ENCODE measurements at places on chromosomes 6 and 20.

DNA sequence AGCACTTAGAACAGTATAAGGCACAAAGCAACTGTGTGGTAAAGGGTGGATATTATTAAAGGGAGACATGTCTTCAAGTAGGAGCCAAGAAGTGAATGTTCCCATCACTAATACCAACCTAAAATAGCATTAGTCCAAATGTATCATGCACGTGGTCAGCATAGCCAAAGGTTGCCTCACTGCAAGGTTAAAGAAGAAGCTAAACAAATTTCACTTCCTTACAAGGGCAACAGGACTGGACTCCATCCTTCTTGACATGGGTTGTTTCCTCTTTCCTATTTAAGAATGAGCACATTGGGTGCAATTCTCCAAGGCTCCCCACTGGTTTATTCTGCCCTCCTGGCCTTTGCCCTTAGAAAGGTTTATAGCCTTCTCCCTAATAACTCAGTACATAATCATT, 186.7 kb downstream of the PHACTR1 start:
- peak; percentile 67 for DNase-seq

- DNase-seq = no peak
Measured at GRCh38 chr6:34152042-34152524, 6.2 kb upstream of the GRM4 start.

DNA sequence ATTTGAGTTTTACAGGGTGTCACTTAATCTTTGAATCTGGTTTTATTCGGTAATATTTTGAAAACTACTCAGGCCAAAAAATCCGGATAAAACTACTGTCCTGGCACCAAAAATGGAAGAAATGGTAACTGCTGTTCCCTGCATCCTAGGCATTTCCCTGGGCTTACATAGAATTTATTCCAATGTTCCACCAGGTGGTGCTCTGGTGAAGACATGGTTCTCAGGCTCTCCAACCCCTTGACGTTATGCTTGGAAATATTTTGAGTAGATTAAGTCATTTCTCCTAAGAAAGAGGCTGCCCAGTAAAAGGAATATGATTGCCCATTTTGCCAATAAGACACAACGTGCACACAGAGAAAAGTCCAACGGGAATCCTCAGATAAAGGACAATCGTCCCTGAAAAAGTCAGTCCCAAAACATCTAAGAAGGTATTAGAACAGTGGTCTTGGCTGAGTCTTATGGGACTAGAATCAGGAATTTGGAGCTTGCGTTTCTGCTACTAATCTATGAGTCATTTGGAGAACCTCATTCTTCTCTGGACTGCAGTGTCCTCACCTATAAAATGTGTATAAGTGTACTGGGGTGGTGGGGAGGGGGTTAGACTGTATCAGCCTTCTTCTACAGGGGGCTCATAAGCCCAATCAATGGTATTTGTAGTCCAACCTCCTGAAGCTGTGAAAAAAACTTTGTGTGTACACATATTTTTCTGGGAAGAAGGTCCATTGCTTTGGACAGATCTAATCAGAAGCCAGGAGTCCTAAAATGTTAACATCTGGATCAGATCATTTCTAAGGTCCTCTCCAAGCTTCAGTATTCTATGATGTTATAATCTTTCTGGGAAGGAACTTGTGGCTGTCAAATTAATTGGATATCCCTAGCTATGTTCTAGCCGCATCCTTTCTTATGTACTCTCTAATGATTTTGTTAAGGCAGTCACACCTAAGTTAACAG, 131.0 kb upstream of the BMP2 start:
- no peak for DNase-seq

DNA sequence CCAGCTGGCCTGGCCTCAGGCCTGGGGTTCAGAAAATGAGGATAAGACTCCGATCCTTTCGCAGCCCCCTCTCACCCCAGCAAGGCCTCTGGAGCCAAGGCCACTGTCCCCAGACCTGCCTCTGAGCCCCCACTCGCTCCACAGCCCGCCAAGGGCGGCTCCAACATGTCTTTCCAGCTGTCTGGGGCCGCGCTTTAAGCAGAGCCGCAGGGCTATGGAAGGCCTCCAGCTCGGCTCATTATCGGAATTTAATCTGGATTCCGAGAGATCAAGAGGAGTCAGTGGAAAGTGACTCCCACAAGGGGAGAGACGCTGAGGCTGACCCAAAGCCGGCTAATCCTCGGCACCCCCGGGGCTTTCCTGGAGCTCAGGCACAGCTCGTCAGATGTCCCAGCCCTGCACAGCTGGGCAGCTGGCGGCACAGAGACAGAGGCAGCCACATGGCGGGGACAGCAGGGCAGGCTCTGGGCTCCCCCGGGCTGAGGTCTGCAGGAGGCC, 41.8 kb downstream of the BMP7 start:
- DNase-seq = no peak

- no peak for DNase-seq
Measured at GRCh38 chr6:44202332-44202971, 14.3 kb upstream of the MYMX start.

DNA sequence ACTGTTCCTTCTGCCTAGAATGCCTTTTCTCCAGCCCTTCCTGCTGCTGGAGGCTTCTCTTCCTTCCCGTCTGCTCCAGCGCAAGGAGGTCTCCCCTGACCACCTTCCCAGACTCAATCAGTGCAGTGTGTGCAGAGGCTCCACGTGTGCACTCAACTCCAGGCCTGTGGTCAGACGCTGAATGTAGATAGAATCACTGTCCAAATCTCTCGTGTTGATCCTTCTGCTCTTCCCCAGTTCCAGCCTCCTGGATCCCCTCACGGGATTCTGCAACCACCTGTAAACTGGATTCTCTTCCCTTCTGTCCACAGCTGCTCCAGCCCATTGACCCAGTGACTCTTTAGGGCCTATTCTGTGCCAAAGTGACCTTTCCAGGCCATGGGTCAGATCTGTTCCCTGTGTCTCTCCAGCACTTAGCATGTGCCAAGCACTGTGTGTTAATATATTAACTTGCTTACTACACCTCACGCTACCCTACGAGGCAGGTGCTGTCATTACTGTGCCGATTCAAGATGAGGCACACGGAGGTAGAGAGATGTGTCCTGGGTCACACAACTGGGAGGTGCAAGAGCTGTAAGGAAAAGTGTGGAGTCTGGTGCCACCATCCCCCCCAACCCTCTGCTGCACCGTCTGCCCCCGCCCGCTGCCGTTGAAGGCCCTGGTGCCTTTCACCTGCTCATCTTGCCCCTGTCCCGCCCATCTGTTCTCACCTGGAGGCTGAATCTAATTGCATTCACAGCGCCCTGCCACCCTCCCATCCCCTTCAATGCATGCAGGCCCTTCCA, 112.2 kb downstream of the SULF2 start:
- no peak for DNase-seq

GRCh38 chr6:15280028-15280427, 34.2 kb downstream of the JARID2 start:
- DNase-seq = no peak

DNA sequence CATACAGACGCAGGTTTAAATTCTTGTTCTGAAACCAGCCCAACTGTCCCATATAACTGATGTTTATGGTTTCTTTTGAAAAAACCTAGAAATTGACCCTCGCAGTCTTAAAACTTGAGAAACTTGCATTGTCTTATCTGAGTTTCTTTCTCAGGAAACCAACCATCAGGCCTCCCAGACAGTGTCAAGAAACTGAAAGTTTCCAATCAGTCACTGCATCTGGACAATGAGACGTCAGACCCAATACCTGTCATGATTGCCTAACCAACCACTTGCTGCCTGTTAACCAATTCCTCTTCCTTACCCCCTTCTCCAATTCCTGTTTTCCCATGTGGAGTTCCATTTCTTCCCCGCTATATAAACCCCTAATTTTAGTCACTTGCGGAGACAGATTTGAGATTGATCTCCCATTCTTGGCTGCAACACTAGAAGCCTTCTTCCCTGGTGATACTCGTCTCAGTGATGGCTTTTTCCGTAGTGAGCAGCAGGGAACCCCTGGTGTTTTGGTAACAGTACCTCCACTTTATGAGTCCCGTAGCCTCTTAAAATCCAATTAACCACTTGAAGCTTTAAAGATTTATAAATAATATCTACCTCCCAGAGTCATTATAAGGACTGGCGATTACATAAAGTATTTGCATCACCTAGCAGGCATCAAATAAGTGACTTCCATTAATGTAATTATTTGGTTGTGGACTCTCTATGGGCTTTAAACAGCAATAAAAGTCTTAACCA, 49.3 kb downstream of the GPR63 start:
- no peak for DNase-seq

- no peak for DNase-seq
Measured at GRCh38 chr20:12255461-12255970, 337.8 kb downstream of the BTBD3 start.

- DNase-seq = no peak
Measured at GRCh38 chr6:22690446-22690845, 121.1 kb downstream of the HDGFL1 start.

- DNase-seq = no peak
Measured at GRCh38 chr6:73542891-73543290, 22.1 kb upstream of the EEF1A1 start.

- no peak for DNase-seq
Measured at GRCh38 chr6:163386329-163386908, 28.1 kb upstream of the QKI start.

- no peak for DNase-seq
Measured at GRCh38 chr6:156174031-156174890, 602.9 kb upstream of the ARID1B start.

- DNase-seq = no peak
Measured at GRCh38 chr20:25328954-25329498, 61.6 kb downstream of the ABHD12 start.

DNA sequence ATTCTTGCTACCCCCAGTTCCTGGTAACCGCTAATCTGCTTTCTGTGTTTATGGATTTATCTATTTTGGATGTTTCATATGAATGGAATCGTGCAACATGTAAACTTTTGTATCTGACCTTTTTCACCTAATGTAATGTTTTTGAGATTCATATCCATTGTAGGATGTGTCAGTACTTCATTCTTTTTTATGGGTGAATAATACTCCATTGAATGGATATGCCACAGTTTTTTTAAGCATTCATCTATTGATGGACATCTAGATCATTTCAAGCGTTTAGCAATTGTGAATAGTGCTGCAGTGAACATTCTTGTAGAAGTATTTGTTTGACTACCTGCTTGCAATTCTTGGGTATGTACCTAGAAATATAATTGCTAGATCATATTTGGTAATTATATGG, 13.0 kb downstream of the KDM1B start:
- no peak for DNase-seq

DNA sequence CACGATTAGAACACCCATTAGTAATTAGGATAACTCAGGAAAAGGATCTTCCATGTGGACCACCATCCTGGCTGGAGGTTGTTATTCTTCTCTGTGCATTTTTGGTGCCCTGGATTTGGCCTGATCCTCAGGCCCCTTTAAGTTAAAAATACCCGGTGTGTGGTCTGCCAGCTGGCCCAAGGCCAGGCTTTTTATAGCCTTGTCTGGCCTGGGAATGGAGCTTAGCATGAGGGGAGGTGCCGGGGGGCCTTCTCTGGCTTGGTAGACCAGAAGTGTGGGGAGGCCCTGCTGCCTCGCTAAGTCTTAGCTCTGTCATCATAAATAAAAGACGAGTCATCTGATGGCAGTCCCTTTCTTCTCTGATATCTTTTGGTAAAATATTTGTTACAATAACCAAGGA, 71.4 kb downstream of the ARID1B start:
- DNase-seq = no peak

Data from CD14-positive monocyte (primary cell).